Vagina (tissue), 2 donors: ENCODE measurements at places on chromosomes 16 and 17.

DNA sequence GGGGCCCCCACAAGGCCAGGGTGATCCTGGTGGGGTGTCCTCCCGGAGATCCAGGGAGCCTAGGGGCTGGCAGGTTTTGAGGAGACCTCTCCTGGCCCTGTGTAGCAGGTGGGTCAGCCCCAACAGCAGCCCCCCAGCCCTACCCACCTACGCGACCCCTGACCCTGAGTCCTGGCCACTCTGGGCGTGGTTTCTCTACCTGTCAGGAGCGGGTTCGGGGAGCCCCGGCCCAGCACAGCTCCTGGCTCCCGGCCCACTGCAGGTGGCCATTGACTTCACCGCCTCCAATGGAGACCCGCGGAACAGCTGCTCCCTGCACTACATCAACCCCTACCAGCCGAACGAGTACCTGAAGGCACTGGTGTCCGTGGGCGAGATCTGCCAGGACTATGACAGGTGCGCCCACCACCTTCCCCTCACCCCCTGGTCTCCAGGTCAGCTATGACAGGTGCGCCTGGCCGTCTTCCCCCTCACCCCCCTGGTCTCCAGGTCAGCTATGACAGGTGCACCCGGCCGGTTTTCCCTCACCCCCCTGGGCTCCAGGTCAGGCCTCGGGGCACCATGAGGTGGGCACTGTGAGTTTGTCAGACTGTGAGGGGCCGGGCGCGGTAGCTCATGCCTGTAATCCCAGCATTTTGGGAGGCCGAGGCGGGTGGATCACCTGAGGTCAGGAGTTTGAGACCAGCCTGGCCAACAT, 13.0 kb downstream of the CPNE7 start:
- no peak for DNase-seq

DNA sequence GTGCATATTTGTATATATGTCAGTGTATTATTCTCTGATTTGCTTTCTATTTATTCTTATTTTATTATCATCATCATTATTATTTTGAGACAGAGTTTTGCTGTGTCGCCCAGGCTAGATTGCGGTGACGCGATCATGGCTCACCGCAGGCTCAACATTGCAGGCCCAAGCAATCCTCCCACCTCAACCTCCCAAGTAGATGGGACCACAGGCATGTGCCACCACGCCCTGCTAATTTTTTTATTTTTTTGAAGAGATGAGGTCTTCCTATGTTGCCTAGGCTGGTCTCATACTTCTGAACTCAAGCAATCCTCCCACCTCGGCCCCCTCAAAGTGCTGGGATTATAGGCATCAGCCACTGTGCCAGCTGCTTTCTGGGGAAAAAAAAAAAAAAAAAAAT, 8.4 kb upstream of the ARHGAP17 start:
- DNase-seq: no peak

DNA sequence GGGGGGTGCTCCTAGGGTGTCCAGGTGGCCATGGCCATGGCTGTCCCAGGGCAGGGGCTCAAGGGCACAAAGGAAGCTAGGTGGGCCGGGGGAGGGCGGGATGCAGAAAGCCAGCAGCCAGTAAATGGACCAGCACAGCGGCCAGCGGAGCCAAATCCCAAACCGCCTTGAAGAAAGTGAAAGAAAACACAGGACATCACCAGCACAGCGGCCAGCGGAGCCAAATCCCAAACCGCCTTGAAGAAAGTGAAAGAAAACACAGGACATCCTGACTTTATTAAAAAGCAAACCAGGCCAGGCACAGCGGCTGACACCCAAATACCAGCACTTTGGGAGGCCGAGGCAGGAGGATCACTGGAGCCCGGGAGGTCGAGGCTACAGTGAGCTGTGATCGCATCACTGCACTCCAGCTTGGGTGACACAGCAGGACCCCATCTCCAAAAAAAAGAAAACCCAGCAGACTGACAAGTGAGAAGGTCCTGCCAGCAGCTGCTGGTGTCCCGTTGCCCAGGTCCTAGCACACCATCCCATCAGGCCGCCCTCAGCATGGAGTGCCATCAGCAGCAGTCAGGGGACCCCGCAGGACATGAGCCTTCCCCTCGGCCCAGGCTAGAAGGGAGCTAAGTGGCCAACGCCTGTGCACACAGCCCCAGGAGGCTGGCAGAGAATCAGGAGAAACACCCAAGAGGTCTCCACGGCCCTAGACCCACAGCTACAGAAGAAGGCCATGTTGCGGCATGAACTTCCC, 17.0 kb downstream of the SLC38A10 start:
- DNase-seq: no peak

DNA sequence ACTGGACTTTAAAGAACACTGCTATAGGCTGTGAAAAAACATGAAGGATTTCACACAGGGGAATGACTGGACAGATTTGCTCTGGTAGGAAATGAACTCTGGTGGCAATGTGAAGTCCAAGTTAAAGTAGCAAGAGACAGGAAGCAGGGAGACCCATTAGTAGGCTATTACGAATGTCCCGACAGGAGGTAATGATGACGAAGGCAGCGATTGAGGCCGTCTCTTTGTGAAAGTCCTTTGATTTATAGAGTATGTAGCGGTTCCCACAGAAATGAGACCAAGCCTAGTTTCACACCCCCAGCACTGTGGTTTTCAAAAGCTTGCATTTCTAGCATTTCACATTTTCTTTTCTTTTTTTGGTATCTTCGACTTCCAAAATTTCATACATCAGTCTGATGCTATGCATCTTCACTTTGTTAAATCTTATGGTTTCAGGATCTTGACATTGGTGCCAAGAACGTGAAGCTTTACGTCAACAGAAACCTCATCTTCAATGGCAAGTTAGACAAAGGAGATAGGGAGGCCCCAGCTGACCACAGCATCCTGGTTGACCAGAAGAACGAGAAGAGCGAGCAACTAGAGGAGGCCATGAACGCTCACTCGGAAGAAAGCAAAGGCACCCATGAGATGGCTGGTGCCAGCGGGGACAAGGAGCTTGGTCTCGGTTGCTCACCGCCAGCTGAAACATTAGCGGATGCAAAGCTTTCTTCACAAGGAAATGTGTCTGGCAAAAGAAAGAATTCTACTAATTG, 189.8 kb downstream of the KATNIP start:
- no peak for DNase-seq

DNA sequence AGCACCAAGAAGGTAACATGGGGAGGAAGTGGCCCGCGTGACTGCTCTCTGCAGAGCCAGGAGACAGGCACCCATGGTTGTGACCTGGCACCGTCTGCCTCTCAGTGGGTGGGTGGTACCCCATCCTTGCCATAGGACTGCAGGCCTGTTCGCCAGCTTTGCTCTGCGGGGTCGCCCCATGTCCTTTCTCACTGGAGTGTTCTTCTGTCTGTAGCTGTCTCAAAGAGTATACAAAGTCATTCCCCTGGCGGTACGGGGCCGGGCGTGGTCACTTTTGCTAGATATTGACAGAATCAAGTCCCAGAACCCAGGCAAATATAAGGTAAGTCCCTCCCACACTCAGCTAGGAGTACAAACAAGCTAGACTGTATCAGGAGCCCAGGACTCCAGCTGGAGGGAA, 6.0 kb downstream of the TBC1D26 start:
- no peak for DNase-seq

- DNase-seq: no peak
These were observed 2.3 kb downstream of the HOXB4 start for GRCh38 chr17:48575673-48576478.

- no peak for DNase-seq
These were observed 18.7 kb downstream of the ZNHIT3 start for GRCh38 chr17:36505171-36505570.

- no peak for DNase-seq
These were observed 343.0 kb upstream of the DYNLRB2 start for GRCh38 chr16:80197741-80198201.

GRCh38 chr17:49028271-49028670, 31.1 kb downstream of the IGF2BP1 start:
- no peak for DNase-seq

DNA sequence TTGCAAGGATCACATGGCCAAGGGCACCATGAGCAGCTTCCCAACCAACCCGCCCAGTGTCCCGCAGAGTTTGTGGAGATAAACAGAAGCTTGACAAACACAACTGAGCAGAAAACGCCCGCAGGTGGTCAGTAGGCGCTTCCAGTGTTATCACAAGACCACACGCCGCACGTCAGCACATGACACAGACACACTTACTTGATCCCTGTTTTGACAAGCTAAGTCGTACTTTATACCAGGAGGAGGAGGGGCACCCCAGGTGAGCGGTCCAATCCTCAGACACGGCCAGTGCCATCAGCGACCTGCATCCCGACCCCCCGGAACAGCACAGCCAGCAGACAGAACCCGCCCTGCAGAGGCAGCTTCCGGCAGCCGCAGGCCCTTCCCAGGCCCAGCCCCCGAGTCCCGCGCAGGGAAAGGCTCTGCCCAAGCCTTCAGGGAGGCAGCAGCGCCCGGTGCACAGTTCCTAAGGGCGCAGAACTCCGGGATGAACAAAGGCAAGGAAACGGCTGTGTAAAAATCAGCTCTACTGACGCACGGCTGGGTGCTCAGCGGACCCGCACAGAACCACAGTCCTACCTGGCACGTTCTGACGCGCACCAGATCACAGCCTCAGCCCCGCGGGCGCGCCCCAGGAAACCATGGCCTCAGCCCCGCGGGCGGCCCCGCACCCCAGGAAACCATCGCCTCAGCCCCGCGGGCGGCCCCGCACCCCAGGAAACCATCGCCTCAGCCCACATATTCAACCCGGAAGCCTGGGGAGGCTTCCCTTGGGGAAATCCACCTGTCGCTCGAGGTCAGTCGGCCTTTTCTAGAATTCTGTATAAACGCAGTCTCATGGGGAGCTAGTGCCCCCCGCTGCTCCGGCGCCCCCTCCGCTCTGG, 27.8 kb downstream of the AXIN1 start:
- no peak for DNase-seq

DNA sequence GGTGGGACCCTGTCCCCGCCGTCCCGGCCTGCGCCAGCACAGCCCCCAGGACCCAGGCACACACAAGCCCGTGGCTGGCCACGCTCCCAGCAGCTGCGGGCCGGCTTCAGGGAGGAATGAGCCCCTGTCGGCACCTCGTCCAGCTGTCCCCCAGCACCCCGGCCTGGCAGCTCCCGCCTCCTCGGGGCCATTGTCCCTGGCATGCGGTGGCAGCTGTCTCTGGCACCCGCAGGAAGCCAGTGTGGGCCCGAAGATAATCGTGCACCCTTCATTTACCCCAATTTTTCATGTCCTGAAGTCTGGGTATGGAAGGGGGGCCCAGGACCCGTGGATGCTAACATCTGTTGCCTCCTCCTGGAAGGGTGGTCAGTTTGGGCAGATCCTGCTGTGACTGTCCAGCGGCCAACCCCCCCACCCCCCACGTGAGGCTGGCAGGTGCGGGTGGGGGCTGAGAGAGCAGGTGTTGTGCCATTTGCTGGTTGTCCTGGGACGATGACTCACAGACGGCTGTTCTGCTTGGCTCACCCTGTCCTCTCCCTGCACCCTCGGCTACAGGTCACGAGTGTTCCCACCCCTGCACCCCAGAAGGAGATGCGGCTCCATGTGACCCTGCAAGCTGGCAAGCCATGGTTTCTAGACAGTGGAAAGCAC, 4.0 kb upstream of the LMF1 start:
- DNase-seq: no peak

- no peak for DNase-seq
These were observed 12.5 kb upstream of the DRC7 start for GRCh38 chr16:57681950-57682728.

DNA sequence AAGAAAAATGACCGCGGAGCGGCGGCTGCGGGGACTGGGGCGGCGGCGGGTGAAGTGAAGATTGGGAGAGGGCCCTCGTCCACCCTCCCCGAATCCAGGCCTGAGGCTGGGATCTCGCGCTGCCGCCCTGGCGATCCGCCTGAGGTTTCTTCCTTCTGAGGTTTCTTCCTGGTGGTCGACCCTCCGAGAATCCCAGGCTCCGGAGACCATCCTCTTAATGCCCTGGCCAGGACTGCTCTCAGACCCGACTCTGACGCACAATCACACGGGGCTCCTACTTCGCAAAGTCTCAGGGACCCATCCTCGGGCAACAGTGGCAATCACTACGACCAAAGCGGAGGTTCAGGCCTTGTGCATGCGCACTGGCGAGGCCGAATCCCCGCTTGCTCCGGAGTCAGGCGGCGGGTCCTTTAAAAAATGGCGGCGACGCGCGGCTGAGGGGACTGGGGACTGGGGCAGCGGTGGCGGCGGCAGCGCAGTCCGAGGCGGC, 18.0 kb upstream of the KCNJ18 start:
- DNase-seq: peak; percentile 97

DNA sequence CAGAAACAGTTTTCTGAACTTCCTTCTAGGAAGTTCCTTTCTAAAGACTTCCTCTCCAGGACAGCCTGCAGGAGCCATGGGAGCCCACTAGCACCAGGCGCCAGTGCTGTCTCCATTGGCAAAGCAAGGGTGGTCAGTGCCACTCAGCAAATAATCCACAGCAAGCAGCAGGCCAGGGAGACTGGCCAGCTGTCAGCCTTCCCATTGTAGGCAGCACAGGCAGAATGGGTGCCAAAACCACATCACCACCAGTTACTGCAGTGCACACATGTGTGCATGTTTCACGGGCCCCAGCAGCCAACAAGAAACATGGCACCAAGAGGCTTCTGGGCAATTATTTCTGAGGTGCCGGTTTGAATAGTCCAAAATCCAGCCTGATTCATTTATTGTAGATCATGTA, 26.7 kb downstream of the DNASE1 start:
- no peak for DNase-seq

DNA sequence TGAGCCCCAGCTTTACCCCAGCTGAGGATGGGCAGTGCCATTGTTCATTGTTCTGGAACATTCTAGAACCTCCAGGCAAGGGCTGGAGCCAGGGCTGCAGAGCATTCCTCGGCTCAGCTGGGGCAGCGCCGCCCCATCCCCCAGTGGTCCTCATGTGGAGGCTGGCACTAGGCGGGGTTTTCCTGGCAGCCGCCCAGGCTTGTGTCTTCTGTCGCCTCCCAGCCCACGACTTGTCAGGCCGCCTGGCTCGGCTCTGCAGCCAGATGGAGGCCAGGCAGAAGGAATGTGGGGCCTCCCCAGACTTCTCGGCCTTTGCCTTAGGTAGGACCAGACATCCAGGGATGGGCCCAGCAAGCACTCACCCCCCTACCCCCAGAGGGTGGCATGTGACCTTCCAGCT, at the start of gene TMEM95:
TMEM95 (plus strand) TSS at position 104 of the 400 bp plus-strand sequence; CDS start at position 153, 49 bp downstream.
- DNase-seq: no peak
